Epithelial cell of esophagus (primary cell): ENCODE measurements at places on chromosomes 5 and 9.

GRCh38 chr9:126058591-126058990 is 268.0 kb upstream of the MVB12B start:
- DNase-seq: no peak

DNA sequence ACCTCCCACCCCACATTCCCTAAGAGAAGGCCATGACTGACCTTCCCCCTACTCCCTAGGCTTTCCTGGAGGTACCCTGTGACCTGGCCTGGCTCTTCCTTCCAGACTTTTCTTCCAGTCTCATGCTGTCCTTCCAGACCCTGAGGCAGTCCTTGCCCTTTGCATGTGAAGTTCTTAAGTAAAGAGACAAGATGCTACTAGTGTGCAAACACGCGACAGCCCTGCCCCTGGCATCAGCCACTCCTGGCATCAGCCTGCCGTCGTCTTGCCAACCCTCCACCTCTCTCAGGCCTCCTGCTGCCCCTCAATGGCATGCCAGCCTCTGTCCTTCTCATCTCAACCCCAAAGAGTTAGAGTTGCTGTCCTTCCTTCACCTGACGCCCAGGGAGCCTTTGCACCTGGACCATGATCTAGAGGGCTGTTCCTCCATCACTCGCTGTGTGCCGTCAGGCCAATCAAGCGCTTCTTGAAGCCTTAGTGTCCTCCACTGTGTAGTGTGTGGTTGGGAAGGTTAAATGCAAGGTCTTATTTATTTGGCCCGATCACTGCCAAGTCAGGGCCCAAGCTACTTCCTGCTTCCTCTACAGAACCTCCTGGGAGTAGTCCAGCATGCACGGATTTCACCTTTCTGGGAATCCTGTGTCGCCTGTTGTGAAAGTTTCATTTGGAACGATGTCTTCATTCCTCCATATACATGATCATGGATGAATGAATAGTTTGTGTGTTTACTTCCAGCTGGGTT is 61.9 kb downstream of the WWC1 start:
- no peak for DNase-seq

DNA sequence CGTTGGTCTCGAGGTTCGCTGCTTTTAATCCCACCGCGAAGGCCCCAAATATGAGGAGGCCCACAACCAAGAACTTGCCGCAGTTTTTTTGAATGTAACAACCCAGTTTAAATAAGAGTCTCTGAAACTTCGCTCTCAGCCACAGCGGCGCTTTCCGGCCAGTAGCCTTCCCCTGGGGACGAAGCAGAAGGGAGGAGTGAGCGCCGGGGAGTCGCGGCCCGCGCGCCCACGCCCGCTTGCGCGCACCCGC is 10.4 kb downstream of the PTCH1 start:
- DNase-seq: peak; percentile 37

DNA sequence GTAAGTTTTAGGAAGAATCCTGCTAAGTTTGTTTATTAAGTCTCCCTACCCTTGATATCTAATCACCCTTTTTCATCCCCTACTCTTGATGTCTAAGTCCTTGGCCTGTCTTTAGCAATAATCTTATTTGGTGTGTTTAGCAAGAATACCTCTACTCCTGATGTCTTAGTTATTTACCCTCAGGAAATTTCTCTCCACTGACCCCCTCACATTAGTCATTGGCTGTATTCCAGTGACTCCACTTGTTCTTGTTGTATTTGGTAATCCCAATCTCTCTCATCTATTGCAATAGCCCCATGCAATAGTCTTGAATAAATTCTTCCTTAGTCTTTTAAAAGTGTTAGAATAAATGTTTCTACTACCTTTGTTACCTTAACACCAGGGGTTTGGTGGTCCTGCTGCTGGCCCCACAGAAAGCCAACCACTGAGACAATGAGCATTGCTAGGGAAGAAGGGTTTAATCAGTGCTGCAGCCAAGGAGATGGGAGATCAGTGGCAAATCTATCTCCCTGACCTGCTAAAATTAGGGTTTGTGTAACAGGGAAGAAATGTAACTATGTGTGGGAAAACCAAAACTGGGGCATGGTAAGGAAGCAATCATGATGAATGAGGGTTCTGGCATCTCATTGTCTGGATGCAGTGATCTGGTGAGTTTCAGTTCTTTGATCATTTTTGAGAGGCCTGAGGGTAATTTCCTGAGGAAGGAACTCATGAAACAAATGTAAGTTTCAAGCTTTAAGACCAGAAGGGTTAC is 236.4 kb upstream of the DAB2 start:
- DNase-seq: peak; percentile 86

DNA sequence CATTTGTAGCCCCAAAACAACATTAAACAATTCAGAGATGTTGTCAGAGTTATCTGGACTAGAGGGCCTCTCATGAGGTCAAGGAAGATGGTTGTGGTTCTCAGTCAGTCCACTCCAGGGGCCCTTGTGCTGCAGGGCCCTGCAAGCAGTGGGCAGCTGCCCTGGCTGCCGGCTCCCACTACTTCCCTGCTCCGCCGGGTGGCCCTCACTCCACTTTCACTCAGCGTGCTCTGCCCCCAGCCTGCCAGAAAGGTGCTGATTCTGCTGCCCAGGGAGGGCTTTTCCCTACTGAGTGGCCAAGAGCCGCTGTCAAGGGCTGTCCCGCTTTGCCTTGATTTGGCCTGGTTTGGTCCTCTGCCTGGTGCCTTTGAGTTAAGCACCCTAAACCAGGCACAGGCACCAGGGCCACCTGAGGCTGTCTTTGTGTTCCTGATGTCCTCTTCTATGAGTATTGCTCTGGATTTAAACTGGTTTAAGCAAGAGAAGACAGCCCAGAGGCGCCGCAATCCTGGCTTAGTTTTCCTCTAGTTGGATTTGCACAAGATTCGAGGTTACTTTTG is 117.2 kb downstream of the GADD45G start:
- DNase-seq: no peak

- peak; percentile 35 for DNase-seq
These were observed 57.0 kb downstream of the ECPAS start for GRCh38 chr9:111427186-111427585.
